ENCODE measurements at places on chromosomes 13 and 19.

DNA sequence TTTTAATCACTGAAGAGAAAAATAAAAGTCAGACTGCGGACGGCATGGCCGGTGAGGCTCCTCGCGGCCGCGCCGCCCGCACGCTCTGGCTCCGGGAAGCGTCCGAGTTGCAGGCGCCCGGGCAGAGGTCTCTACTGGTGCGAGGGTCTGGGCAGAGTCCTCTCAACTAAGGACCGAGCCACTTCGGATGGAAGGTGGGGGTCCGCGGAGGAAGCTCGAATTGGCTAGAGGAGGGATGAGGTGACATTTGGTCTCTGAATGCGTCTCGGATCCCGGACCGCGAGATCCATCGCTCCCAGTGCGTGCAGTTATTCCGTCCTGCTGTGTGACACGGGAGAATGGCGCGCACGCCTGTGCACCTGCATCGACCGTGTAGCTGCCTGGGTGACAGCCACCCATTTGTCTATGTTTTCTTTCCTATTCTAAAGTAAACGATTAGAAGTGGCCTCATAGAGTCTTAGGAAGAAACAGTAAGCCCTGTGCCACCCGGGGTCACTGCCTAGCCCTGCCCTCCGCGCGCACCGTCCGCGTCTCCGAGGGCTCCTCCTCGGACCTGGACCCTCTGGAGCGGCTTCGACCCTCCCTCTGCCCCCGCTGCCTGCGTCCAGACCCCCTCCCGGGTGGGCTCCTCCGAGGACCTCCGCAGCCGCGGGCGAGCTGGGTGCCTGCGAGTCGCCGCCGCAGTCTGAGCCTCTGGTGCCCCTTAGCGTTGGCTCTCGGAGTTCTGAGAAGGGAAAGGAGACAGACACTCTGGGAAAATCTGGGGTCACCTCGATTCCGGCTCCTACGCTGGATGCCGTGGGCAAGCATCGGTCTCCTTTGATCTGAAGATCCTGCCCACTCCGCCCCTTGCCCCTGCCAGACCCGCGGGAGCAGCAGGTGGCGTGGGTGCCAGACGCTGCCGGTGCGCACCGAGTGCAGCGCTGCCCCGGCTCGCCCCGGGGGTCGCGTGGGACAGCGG lies 347.4 kb downstream of the LIG4 start:
- no peak for DNase-seq

DNA sequence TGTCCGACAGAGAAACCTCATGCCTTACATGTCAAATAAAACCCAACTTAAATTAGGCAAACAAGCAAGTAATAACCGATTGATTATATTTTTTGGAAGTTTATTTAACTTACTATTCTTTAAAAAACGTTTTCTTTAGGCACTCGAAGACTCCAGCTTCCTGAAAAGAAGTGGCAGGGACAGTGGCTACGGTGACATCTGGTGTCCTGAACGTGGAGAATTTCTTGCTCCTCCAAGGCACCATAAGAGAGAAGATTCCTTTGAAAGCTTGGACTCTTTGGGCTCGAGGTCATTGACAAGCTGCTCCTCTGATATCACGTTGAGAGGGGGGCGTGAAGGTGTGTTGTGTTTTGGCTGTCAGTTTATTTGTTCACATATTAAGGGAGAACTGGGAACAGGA lies 164.4 kb downstream of the LMO7 start:
- no peak for DNase-seq

GRCh38 chr13:23715762-23716235 lies 145.6 kb downstream of the TNFRSF19 start:
- no peak for DNase-seq

DNA sequence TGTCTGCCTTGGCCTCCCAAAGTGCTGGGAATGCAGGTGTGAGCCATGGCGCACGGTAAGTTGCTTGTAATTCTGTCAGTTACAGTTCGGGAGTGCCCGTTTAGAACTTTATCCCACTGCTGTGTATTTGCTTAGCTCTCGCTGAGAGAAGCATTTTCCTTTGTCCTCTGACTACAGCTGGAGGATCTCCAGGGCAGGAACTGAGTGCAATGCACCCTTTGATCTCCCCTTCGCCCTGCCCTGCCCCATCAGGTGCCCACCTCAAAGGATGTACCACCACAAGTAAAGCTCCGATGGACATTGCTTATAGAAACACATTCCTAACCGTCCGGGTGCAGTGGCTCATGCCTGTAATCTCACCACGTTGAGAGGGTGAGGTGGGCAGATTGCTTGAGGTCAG lies 6.5 kb downstream of the BRME1 start:
- DNase-seq: no peak

DNA sequence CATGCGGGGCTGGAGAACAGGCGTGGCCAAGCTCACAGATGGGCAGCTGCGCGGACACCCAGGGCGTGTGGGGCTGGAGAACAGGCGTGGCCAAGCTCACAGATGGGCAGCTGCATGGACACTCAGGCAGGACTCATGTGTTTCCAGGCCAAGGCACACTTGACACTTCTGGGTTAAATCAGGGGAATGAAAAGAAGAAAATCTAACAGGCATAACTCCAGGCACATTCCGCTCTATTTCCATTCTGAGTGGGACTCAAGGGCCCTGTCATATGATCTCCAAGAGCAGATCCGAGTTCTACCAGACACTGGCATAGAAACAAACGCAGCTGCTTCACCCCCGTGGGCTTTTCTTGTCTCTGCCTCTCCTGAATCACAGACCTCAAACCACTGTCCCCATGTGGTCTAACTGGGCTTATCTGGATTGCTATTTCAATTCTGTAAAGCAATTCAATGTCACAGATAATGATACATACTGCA lies 17.4 kb upstream of the C13orf46 start:
- no peak for DNase-seq

GRCh38 chr19:1756705-1757465 lies 3.6 kb downstream of the ONECUT3 start:
- no peak for DNase-seq
